NCI-H446 treated with DMSO at 0.1 percent for 48 hours (cell line): ENCODE measurements at places on chromosomes 7 and 10.

DNA sequence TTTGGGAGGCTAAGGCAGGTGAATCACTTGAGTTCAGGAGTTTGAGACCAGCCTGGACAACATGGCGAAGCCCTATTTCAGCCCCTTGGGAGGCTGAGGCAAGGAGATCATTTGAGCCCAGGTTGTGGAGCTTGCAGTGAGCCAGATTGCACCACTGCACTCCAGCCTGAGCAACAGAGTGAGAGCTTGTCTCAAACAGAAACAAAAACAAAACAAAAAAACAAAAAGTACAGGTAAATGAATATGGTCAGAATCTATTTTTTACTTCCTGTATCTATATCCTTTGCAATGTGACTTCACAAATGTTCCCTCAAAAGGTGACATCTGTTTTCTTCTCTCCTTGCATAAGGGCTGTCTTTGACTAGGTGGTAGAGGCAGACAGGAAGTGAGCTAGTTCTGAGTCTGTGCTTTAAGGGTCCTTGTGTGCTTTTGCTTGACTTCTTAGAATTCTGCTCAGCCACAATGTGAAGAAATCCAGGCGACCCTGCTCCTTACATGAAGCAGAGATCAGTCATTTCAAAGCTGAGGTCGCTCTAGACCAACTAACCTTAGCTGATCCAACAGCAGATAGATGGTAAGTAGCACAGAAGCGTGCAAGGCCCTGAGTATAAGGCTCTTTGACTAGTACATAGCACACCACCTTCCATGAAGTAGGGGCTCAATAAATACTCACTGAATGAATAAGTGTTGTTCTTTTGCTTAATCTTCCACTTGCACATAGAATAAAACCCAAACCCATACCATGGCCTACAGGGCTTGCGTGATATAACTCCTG is 423.2 kb upstream of the PCDH15 start:
- DNase-seq, result no peak

- DNase-seq, result no peak
Measured at GRCh38 chr10:78906734-78907390, 161.9 kb upstream of the ZMIZ1 start.

- no peak for DNase-seq
Measured at GRCh38 chr7:95646350-95646749, 50.0 kb upstream of the PDK4 start.

- no peak for DNase-seq
Measured at GRCh38 chr10:119853574-119853973, 19.1 kb downstream of the MCMBP start.

DNA sequence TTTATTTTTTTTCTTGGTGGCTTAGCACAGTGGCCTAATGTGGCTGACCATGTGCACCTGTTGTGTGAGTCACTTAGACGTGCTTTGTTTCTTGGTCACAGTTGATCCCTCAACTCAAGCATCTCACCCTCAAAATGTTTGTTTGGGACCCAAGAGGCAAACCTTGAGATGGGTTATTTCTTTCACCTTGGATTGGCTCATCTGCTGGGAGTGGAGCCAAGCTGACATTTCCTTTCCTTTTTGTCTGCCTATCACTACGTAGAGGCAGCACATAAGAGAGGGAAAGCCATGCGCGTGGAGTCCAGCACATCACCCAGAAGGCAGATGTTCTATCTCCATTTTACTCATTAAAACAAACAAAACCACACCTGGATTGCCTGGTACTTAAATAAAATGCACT is 6.4 kb upstream of the PRKCQ start:
- no peak for DNase-seq

GRCh38 chr10:4013651-4014121 is 228.7 kb upstream of the KLF6 start:
- no peak for DNase-seq

GRCh38 chr10:106111246-106111645 is 1053.3 kb downstream of the SORCS1 start:
- no peak for DNase-seq

DNA sequence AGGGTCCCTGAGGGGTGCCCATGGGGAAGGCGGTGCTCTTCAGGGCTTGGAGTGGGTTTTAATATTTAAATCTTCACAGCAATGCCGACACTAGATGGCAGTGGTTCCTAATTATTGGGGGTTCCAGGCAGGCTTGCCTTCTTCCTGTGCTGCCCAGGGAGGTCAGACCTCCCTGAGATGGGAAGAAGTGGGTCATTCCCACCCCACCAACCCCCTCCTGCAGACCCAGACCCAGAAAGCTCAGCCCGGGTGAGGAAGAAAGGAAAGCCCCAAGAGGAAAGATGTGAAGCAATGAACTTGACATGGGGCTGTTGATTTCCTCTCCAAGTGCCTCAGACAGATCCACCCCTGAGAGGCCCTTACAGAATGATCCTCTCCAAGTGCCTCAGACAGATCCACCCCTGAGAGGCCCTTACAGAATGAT is 85.1 kb upstream of the LANCL2 start:
- DNase-seq, result peak; percentile 29

- DNase-seq, result no peak
Measured at GRCh38 chr7:27593226-27593625, 69.5 kb downstream of the HIBADH start.

GRCh38 chr7:73830681-73831583 is at the start of gene CLDN4:
Gene CLDN4, plus strand, starts transcription at chr7:73830996. Its CDS starts 206 bp downstream, at chr7:73831202.
- DNase-seq, result no peak

DNA sequence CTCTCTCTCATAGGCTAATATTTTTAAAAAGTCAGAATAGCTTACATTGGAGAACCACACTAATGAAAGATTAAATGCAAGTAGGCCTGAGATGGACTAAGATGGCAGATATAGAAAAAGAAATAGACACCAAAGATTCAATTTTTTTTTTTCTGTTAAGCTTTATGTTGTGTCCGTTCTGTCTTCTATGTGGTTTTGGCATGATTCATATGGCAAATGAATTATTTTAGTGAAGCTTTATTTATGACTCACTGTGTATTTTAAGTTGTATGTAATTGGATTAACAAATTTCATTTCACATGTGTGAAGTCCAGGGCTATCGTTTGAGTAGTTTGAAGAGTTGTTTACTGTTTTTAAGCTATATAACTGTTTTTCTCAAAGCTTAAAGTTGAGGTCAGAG is 214.8 kb downstream of the CAMK1D start:
- no peak for DNase-seq

- DNase-seq, result no peak
Measured at GRCh38 chr10:95865814-95866466, 41.8 kb upstream of the CC2D2B start.

GRCh38 chr10:94623572-94623971 is 60.0 kb upstream of the CYP2C18 start:
- DNase-seq, result no peak

GRCh38 chr7:25515633-25516275 is 287.5 kb upstream of the NPVF start:
- no peak for DNase-seq

- DNase-seq, result no peak
Measured at GRCh38 chr7:1567896-1568510, 1.8 kb downstream of the PSMG3 start.
